ENCODE measurements at places on chromosomes 16 and 17.
A peak's percentile ranks its signal among the peaks of the same experiment; 100 is the strongest.

DNA sequence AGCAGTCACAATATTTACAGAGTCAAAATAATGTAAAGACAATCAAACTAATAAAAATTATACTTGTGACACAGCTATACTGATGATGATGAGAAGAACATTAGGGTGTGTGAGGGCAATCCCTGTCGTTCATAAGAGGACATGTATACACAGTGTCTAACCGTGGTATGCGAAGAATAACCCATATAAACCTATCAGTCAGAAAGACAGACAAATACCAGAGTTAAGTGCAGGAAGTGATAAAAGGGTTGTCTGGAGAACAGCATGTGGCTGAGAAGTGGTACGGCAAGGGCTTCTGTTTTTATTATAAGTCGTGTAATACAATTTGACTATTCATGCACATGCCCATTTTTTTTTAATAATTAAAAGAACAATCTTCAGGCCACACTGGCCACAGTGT lies 46.7 kb downstream of the LMF1 start:
- no peak for DNase-seq
- H3K27me3 ChIP-seq: no peaks in the 10 kb centered on the region
- no peak overlapping the region for H3K27ac ChIP-seq
- H3K36me3 ChIP-seq: no peaks in the 10 kb centered on the region
- peaks cover 5% of the 10 kb centered on the region for H3K4me1 ChIP-seq
- H3K4me3 ChIP-seq: no peak overlapping the region

GRCh38 chr17:76923491-76923890 lies 55.3 kb downstream of the MGAT5B start:
- DNase-seq: no peak
- H3K4me1 ChIP-seq: no peaks in the 10 kb centered on the region
- no peaks in the 10 kb centered on the region for H3K36me3 ChIP-seq
- H3K27ac ChIP-seq: no peak overlapping the region

GRCh38 chr16:6207580-6207979 lies 1110.0 kb upstream of the EEF2KMT start:
- no peaks in the 10 kb centered on the region for H3K36me3 ChIP-seq
- H3K27me3 ChIP-seq: no peaks in the 10 kb centered on the region

DNA sequence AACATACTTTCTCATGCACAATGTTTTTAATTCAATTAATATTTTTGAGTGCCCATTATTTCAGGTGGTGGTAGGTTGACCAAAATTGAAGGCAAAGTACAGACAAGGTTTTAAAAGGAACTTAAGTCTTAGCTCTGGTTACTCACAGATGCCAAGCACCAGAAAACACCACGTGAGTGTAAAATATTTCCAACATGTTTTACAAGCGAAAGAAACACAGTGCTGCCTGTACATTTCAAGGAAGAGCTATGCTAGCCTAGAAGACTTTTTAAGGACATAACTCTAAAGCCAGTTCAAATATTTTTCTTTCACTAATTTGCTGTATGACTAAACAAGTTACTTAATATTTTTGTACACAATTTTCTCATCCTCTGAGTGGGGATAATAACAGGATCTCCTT lies 736.4 kb upstream of the GOT2 start:
- H3K36me3 ChIP-seq: no peaks in the 10 kb centered on the region
- no peaks in the 10 kb centered on the region for H3K27me3 ChIP-seq
- DNase-seq: no peak
- H3K4me1 ChIP-seq: no peaks in the 10 kb centered on the region
- H3K27ac ChIP-seq: no peak overlapping the region
- no peak overlapping the region for H3K4me3 ChIP-seq

- H3K4me3 ChIP-seq: no peak overlapping the region
- no peaks in the 10 kb centered on the region for H3K36me3 ChIP-seq
- DNase-seq: peak; percentile 90
- peak overlapping the region; percentile 29 for H3K27ac ChIP-seq
Observed at GRCh38 chr16:75108792-75109731, 7.5 kb downstream of the LDHD start.

GRCh38 chr17:16493531-16494046 lies 1.6 kb upstream of the LRRC75A start:
- H3K4me3 ChIP-seq: no peak overlapping the region
- no peak overlapping the region for H3K27ac ChIP-seq
- H3K4me1 ChIP-seq: peaks cover 3% of the 10 kb centered on the region
- H3K36me3 ChIP-seq: no peaks in the 10 kb centered on the region
- no peak for DNase-seq

DNA sequence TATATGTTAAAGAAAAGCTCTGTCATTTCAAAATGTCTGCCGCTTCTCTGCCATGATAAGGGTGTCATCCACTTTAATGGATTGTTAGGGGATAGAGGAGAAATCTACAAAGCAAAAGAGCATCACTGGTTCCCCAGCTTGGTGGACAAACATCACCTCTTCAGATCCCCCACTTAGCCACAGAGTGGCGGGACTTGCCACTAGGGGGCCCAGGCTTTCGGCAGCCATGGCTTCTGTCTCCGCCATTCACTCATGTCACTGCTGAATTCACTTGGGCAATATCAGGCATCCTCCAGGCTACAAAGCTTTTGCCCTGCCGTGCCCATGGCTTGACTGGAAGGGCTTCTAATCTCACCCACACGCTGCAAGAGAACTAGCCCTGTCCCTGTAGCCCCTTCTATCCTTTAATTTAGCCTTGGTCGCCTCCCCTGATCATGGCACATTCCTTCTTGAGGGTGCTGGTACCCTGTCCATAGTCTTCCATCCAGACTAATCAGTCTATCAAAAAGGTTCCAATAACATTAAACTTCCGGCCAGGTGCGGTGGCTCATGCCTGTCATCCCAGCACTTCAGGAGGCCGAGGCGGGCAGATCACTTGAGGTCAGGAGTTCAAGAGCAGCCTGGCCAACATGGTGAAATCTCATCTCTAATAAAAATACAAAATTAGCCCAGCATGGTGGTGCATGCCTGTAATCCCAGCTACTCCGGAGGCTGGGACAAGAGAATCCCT lies 34.7 kb downstream of the SBK1 start:
- no peaks in the 10 kb centered on the region for H3K4me1 ChIP-seq
- DNase-seq: peak; percentile 13
- no peaks in the 10 kb centered on the region for H3K27me3 ChIP-seq

- H3K4me3 ChIP-seq: no peak overlapping the region
- no peak overlapping the region for H3K27ac ChIP-seq
- H3K36me3 ChIP-seq: peaks cover 5% of the 10 kb centered on the region
- no peaks in the 10 kb centered on the region for H3K4me1 ChIP-seq
Observed at GRCh38 chr16:68356249-68356918, 45.6 kb downstream of the PRMT7 start.

DNA sequence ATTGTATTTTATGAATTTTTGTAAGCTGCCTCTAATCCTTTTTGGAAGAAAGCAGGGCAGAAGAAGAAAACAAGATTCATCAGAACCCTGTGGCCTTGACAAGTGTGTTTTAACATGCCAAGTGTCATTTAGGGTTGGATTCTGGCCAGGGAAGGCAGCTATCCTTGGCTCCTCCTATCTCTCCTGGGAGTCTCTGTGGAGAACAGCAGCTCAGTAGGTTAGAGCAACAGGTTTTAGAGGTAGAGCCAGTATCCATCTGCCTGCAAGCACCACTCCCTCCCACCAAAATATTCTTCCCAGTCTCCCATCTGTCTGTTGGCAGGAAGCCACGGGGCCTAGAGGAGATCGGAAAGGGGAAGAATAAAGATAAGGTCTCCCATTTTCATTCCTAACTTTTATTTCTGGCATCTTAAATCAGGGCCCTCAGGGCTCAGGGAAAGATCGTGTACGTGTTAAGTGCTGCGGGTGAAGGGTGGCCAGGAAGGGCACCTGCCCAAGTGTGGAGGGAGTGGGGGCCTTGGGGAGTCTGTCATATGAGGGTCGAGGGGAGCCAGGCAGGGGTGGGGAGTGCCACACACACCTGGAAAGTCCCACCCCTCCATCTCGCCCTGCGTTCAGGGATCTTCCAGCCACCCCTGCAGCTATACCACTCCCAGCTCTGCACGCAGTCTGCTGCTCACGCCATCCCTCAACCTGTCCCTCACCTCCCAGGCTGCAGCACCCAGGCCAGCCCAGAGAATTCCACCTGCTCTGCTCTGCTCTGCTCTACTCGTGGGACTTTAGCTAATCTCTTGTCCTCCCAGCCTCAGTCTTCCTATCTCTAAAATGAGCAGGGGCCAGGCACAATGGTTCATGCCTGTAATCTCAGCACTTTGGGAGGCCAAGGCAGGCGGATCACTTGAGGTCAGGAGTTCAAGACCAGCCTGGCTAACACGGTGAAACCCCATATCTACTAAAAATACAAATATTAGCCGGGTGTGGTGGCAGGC lies 17.1 kb upstream of the CPSF4L start:
- no peaks in the 10 kb centered on the region for H3K4me1 ChIP-seq
- DNase-seq: no peak
- no peak overlapping the region for H3K27ac ChIP-seq
- H3K27me3 ChIP-seq: no peaks in the 10 kb centered on the region
- H3K36me3 ChIP-seq: no peaks in the 10 kb centered on the region
- H3K4me3 ChIP-seq: no peak overlapping the region

- peak; percentile 46 for DNase-seq
- peaks cover 8% of the 10 kb centered on the region for H3K4me1 ChIP-seq
- H3K36me3 ChIP-seq: peaks cover 92% of the 10 kb centered on the region
- H3K27ac ChIP-seq: peak overlapping the region; percentile 13
- H3K27me3 ChIP-seq: no peaks in the 10 kb centered on the region
Observed at GRCh38 chr17:59680314-59680713, 26.9 kb downstream of the PTRH2 start.

- H3K27me3 ChIP-seq: no peaks in the 10 kb centered on the region
- no peak overlapping the region for H3K27ac ChIP-seq
- H3K36me3 ChIP-seq: no peaks in the 10 kb centered on the region
Observed at GRCh38 chr16:53428681-53429080, 5.6 kb upstream of the RBL2 start.

DNA sequence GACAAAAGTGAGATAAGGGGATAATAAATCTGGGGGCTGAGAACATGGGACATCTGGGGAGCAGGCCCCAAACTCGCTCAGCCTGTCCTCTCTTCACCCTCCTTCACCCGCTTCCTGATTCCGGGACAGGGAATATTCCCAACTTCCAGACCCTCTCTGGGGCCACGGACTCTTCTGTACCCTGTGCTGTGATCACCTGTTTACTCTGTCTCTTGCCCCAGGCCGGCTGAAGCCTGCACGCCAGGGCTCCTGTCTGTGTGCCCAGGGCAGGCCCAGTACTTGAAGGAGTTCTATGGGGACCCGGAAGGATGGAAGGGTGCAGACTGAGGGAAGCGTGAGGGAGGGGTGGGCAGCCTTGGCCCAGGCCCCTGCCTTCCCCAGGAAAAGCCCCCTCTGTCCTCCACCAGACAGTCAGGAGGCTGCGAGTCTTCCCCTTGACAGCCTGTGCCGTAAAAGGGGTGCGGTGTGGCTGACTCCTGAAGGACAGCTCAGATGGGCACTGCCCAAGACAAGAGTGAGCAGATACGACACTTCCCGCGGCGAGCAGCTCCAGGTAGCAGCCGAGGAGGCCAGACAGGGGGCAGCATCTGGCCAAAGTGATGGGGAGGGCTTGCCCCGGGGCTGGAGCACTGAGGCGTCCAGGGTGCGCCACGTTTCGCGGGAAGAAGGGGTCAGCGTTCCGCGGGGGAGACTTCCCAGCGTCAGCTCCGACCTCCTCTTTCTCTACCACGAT lies 1.0 kb upstream of the CCNF start:
- no peak for DNase-seq
- H3K4me3 ChIP-seq: peak overlapping the region; percentile 70
- peak overlapping the region; percentile 68 for H3K27ac ChIP-seq
- peaks cover 6% of the 10 kb centered on the region for H3K36me3 ChIP-seq
- H3K4me1 ChIP-seq: peaks cover 11% of the 10 kb centered on the region
- H3K27me3 ChIP-seq: no peaks in the 10 kb centered on the region

GRCh38 chr16:68313116-68313515 lies 2.3 kb downstream of the PRMT7 start:
- no peak overlapping the region for H3K27ac ChIP-seq
- peaks cover 6% of the 10 kb centered on the region for H3K36me3 ChIP-seq
- peaks cover 10% of the 10 kb centered on the region for H3K4me1 ChIP-seq
- no peak overlapping the region for H3K4me3 ChIP-seq
- no peaks in the 10 kb centered on the region for H3K27me3 ChIP-seq

DNA sequence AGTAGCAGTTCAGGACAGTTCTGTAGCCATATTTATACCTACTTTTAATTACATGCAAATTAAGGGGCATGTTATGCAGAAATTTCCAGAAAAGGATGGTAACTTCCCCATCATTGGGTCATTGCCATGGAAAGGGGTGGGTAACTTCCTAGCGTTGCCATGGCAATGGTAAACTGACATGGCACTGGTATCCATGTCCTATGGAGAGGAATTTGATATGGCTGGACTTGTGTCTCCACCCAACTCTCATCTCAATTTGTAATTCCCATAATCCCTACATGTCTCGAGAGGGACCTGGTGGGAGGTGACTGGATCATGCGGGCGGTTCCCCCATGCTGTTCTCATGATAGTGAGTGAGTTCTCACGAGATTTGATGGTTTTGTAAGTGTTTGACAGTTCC lies 35.6 kb upstream of the CACNG4 start:
- H3K4me3 ChIP-seq: no peak overlapping the region
- no peak overlapping the region for H3K27ac ChIP-seq
- no peak for DNase-seq
